ENCODE measurements at places on chromosomes 3 and 15.

- DNase-seq: no peak
Measured at GRCh38 chr3:113436809-113437208, 4.5 kb downstream of the CFAP44 start.

DNA sequence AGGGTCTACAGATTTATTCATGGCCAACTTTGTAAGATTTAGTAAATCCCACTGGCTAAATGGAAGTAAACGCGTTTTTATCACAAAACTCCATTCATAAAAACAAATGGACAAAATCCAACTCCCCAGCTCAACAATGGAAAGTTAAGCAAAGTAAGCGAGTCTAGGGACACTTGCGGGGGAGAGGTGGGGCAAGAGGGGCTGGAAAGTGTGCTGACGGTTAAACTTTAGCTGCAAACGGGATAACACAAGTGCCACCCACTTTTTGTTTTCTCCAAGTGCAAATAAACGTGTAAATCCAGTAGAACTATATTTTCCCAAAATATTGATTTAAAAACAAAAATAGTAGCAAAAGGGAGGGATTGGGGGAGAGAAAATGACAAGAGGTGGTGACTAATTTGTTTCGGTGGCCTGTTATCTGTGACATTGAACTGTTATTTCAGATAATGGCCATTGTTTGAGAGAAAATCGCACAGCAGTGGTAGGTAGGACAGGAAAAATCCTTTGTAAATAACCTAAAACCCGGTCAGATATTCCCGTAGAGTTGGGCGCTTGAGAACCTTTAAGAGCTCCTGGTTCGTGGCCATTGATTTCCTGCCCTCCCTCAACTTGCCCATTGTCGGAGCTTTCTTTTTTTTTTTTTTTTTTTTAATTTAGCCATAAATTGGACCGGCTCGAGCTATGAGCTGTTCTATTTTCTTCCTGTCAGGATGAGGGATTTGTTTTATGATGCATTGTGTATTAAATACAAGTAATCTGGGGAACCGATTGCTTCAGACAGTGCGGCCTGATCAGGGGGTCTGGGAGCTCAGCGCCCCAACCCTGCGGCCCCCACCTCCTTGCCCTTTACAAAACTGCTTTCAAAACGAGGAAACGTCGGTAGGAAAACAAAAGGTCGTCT, 514.8 kb downstream of the MECOM start:
- no peak for DNase-seq

- DNase-seq: no peak
Measured at GRCh38 chr3:156488767-156489166, 66.2 kb downstream of the SSR3 start.

GRCh38 chr3:45479621-45480035, 91.3 kb downstream of the LARS2 start:
- DNase-seq: no peak
